ENCODE measurements at places on chromosomes 6 and 20. TPM values are rescaled to one million over a fixed set of nuclear protein-coding genes. Genes with fewer than 3 reads are reported as not detected.

DNA sequence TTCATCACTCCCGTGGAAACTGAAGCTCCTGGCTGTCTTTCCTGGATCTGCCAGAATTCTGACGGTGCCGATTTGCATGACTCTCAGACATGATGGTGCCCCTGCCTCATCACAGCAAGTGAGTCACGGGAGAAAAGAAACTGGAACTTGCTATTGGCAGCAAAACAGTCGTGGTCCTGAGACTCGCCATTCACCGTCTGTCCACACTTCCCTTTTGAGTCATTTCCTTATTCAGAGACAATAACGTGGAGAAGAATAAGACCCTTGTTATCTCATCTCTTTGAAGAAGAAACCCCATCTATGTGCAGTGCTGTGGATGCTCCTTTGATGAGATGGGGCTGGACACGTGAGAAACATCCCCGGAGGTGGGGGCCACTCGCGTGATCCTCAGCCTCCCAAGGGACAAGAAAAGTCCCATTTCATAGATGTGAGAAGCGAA is 4.2 kb downstream of the GPR31 start:
- no peak for DNase-seq

- peak; percentile 81 for DNase-seq
Observed at GRCh38 chr20:37314617-37315016, 25.2 kb downstream of the MANBAL start.

- DNase-seq, result no peak
Observed at GRCh38 chr6:75244063-75244584, 523 bp upstream of the COX7A2 start.

Gene ZCCHC3
- total RNA-seq, result 11.2 TPM

Gene NRSN1
- not detected for total RNA-seq
